ENCODE measurements at places on chromosomes 6 and 20.

DNA sequence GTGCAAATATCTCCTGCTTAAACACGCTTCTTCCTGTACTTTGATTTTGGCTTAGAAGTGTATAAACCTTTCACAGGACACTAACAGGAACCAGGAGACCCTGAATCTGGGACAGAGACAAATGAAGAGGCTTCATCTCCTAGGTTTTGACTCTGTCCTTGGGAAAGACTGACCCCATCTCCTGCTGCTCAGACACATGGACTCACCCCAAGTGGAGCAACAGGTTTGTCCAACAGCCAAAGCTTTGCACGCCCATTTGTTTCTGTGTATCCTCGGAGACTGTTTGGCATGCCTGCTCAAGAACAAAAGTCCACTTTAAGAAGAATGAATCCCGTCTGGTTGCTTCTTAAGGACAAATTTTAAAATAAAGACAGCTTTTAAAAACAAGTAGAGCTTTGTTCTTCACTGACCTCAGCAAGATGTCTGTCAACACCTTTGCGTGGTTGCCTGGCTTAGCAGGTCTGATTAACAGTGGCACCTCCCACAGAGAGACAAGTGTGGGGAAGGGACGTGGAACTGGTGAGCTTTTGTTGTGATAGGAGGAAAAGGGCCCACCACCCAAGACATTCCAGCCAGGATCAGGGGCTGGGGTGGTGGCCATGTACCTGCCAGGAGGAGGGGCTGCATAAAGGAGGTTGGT lies 202.6 kb downstream of the SOD2 start:
- no peak for DNase-seq

DNA sequence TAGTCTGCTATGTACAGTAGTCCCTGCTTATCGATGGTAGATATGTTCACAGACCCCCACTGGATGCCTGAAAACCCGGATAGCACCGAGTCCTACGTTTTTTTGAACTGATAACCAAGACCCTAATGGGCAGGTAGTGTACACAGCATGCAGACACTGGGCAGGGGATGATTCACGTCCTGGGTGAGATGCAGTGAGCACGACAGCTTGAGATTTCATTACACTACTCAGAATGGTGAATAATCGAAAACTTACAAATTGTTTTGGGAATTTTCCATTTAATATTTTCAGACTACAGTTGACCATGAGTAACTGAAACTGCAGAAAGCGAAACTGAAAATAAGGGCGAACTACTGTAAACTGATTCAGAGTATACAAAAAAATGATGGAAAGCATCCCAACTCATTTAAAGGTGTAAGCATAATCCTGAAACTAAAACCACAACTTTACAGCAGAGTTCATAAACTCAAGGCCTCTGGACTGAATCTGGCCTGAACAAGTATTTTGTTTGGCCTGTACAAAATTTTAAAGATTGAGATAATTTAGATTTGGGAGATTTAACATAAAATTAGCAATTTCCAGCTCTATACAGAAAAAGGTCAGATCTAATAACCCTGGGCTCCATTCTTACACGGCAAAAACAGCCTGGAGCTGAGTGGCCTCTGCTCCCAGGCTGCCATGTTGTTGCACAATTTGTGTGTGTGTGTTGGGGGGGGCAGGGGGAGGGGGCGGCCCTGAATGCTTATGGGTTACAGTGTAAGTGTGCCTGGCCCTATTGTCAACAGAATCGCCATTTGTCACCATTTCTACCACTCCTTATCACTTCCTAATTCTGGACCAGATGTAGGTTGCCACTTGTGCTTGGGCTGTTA lies 34.9 kb downstream of the RNF24 start:
- no peak for DNase-seq

GRCh38 chr6:5152460-5152859 lies 67.3 kb downstream of the PPP1R3G start:
- DNase-seq, result no peak

DNA sequence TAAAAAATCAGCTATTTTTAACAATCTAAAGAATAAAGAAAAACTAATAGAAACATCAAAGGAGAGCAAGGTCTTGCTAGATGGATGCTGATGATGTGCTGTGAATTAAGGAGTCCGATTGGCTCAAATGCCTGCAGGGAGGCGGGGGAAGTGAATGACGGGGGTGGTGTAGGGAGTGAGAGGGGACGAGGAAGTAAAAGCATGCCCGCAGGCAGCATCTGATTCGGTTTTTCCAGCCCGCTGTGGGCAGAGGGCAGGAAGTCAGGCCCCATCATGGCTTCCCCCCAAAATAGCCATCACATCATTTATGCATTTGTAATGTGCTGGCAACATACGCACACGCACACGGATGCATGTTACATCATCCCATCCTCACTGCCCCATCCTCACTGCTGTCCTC lies 10.3 kb downstream of the RSPO4 start:
- no peak for DNase-seq

GRCh38 chr6:17621003-17621402 lies 20.9 kb downstream of the FAM8A1 start:
- no peak for DNase-seq

DNA sequence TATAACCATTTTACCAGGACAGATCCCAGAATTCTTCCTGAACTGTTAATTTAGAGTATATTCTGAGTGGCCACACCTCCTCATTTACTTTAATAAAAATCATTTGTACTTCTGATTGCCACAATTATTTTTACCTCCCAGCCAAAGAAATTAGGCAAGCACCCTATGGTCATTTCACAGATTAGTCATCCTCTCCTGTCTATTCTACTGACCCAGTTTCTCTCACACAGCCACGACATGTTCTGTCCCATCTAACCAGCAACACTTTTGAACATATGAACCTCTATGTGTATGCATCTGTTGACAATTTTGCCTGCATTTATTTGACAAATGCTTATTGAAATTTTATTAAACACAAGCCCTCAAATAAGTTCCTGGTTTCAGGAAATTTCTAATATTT lies 202.6 kb upstream of the STXBP5 start:
- no peak for DNase-seq

DNA sequence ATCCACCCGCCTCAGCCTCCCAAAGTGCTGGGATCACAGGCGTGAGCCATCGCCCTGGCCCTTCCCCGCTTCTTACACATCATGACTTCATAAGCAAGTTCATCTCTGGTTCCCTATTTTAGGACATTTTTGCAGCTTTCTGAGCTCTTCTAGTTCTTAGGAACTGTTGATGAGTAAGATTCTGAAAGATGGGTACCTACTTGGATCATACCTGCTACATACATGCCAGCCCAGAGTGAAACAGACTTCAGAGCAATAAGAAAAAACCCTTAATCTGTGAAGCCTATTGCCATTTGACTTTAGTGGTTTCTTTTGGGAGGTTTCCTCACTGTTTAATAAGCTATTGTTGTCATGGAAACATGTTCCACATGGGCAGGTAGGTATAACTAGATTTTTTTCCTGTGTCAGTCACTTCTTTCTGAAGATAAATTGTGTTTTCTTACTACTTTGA lies 27.9 kb upstream of the TMEM217 start:
- no peak for DNase-seq

GRCh38 chr20:61057443-61058121 lies 194.5 kb upstream of the CDH4 start:
- no peak for DNase-seq

DNA sequence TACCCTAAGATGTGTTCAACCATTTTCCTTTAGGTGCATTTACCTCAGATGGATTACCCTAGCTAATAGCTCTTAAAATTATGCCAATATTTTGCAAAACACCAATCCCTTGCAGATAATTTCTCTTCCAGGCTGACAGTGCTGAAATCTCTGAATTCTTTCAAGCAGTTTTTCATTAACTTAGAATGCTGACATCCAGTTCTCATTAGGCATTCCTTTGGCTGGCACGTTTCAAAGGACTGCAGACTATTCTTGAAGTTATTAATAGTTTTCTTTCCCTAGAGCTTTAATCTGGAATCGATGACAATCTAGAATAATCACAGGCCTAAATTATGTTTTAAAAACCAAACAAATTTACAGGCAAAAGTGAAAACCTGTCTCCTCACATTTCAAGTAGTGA lies 68.3 kb downstream of the SMLR1 start:
- DNase-seq, result no peak

DNA sequence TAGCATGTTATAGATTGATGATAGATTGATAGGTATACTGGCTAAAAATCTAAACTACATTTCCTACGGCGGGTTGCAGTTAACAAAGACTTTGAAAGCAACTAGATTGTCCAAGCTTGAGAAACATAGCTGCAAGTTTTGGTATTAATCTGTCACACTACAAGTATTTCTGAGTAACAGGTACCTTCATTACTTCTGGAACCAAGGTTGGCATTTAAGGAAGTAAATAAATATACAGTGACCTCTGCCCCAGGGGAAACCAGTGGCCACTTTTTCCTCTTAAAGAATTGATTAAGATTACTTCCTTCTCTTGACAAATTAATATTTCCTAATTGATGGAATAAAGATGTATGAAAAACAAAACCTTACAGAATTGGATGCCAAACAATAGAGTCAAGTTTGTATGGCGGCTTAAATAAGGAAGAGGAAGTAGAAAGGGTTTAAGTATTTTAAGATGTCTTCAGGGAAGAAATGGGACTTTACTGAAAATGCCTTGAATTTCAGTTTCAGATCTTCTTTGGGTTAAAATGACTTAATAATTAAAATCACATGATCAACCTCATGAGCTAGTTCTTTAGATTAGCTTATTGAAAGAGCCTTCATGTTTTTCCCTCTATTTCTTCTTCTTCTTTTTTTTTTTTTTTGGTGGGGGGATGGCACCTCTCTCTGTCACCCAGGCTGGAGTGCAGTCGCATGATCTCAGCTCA lies 132.8 kb downstream of the DOK5 start:
- no peak for DNase-seq

- DNase-seq, result no peak
These were observed 28.7 kb downstream of the MOCS1 start for GRCh38 chr6:39905640-39905975.

DNA sequence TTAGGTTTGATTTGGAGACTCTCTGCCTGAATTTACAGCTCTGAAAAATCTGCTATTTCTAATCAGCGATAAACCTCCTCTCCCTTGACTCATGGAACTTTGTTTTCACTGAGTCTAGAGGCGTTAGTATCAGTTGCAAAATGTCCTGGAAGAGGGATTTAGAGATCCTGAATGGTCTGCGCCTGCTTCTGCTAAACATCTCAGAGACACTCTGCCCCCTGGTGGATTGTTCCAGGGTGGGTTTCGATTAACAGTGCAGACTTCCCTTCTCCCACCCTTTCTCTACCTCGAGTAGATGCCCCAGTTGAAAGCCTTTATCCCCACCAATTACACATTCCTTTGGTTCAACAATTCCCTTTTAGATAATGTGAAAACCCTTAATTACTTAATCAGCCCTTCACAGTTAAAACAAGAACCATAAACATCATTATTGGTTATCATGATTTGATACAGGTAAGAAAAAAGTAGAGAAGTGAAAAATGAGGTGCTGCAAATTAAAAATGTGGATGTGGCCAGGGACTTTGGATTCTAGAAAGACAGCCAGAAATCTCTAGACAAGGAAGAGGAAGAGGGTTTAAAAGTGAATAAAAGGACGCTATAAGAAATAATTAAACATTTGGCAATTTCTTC lies 5.5 kb downstream of the HTR1B start:
- DNase-seq, result no peak

GRCh38 chr6:45419571-45420082 lies 41.9 kb upstream of the SUPT3H start:
- peak; percentile 36 for DNase-seq

- no peak for DNase-seq
These were observed 339.0 kb downstream of the SYNE1 start for GRCh38 chr6:152298055-152298647.

DNA sequence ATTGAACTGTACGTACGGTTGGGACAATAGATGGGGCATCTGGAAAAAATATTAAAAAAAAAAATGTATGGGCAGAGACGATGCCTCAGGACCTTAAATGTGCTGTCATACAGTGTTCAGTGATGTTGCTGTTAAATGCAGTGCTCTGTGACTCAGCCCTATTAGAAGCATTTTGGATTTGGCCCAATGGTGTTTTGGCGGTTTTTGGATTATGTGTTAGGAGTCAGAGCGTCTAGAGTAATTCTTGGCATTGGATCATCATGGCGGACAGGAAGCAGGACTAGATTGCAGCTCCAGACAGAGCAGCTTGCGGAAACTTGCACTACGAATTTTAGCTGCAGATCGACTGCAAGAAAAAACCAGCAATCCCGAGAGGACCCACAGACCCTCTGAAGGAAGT lies 280.0 kb downstream of the SOX4 start:
- DNase-seq, result no peak

DNA sequence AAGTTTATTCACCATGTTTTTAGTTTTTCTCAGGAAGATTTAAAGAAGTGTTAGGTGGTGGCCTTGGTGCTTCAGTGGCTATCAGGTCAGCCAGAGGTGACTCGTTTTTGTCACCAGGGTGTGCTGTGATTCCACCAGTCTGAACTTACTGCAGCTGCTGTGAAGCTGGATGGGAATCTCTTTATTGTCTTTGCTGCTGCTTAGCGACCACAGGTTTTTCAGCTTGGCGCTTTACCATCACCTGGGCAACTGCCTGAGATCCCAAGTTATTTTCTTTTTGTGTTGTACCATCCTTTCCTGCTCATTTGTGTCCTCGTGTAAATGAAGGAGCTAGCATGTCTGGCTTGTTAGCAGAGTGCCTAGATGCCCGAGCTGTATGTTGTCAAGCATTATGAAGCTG lies 146.9 kb downstream of the MACROD2 start:
- DNase-seq, result no peak

DNA sequence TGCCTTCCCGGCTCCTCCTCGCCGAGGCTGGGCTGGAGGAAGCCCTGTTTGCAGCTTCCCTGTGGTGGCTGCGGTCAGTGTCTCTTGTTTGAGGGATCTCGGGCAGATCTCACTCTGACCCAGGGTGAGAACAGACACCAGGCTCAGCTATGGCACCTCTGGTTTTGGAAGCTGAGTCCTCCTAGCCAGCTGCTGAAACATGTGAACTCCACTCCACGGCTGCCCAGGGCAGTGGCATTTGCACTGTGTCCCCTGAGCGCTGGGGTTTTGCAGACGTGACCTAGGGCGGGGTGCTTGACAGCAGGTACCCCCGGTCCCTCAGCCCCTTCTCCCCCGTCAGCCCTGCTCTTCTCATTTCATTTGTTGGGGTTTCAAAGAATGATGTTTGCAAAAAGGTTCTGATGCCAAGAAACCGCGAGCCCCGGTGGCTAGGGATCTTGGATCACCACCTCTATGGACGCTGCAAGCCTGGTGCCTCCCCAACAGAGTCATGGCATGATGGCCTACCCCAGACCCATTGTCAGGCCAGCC lies 55.0 kb upstream of the DACT2 start:
- DNase-seq, result no peak

GRCh38 chr20:25539742-25540672 lies 45.3 kb downstream of the NINL start:
- DNase-seq, result no peak

GRCh38 chr20:63172726-63173125 lies 43.2 kb downstream of the YTHDF1 start:
- no peak for DNase-seq

DNA sequence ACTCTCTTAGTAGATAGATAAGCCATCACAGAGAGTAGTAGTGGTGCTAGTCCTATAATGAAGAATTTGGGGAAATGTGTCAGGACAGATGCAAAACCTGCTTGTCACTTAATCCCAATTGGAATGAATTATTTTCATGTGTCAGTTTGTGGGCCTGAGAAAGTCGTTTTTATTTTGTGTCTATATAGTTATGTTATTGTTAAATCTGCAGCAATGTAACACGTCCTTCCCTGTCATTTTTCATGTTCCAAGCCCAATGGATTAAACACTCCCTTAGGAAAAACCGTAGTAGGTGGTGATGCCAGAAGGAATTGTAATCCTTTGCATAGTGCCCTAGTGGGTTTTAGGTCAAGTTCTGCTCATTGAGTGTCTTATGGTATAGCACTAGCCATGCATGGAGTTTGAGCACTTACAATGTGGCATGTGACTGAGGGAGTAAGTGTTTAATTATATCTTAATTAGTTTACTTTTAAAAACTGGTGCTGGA lies 105.9 kb upstream of the PRSS16 start:
- DNase-seq, result no peak

Measured in stimulated activated CD8-positive, alpha-beta memory T cell treated with anti-CD3 and anti-CD28 coated beads, Interleukin-12 subunit alpha, Interleukin-12 subunit beta, amount 100 ng/mL, for 4 hours (primary cell).